ENCODE measurements at places on chromosomes 6 and 20. TPM values are rescaled to one million over a fixed set of nuclear protein-coding genes. Genes with fewer than 3 reads are reported as not detected.

- DNase-seq: no peak
Observed at GRCh38 chr20:16828666-16829305, 80.6 kb downstream of the OTOR start.

The DCDC2 gene
- 0.23 TPM for total RNA-seq

- DNase-seq: no peak
Observed at GRCh38 chr6:86619428-86619827, 317.9 kb upstream of the HTR1E start.

DNA sequence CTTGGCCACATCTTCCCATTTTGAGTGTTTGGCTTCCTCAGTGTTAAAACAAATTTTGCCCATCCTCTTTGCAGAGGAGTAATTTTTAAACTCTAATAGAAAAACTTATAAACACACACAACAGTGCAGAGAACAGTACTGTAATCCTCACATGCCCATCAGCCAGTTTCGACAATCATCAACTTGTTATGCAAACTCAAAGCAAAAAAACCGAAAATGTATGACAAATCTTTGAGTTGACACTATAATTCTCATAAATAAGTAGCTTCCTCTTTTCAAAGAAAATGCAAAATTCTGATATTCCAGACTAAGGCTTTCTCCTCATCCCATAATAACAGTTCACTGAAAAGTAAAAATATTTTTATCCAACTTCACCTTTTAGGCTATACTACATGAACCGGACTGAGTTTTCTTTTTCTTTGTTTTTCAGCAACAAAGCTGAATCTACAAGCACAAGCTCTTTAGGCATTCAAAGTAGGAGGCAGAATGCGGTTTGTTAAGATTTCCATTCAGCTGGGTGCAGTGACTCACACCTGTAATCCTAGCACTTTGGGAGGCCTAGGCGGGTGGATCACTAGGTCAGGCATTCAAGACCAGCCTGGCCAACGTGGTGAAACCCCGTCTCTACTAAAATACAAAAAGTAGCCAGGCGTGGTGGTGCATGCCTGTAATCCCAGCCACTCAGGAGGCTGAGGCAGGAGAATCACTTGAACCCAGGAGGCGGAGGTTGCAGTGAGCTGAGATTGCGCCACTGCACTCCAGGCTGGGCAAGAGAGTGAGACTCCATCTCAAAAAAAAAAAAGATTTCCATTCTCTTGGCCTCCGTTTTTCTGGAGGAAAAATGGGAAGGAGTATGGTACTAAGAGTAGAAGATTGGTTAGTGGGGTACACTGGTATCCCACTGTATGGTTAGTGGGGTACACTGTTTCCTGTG, 74.8 kb downstream of the GCNT2 start:
- no peak for DNase-seq

- no peak for DNase-seq
Observed at GRCh38 chr6:39387785-39388184, 65.3 kb upstream of the KCNK16 start.

- DNase-seq: no peak
Observed at GRCh38 chr6:104400844-104401243, 458.9 kb downstream of the HACE1 start.

Measured in activated CD4-positive, alpha-beta T cell treated with anti-CD3 and anti-CD28 coated beads for 36 hours (primary cell).